Stimulated activated naive CD8-positive, alpha-beta T cell treated with anti-CD3 and anti-CD28 coated beads, Interleukin-15, Interleukin-2, amounts not matched to agents 100 U/mL and 50 U/mL, for 24 hours (primary cell): ENCODE measurements at places on chromosomes 2 and 18.

GRCh38 chr2:198659096-198659870, 798.5 kb downstream of the SATB2 start:
- no peak for DNase-seq

DNA sequence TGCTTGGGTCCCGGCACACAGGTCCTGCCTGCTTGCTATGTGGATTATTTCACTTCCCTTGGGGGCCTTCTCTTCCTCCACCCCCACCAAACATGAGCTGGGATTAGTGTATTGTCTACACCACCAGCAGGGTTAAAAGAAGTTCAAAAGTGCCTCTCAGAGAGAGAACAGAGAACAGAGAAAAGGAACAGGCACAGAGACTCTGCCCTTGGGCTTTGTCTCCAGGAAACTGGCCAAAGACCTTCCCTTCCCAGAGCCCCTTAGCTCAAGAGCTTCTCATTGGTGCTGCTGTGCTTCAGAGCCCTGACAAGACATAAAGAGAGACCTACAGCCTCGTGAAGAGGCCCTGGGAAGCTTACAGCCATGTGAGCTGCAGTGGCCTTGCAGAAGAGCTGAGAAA, 7.1 kb upstream of the FIGLA start:
- no peak for DNase-seq

DNA sequence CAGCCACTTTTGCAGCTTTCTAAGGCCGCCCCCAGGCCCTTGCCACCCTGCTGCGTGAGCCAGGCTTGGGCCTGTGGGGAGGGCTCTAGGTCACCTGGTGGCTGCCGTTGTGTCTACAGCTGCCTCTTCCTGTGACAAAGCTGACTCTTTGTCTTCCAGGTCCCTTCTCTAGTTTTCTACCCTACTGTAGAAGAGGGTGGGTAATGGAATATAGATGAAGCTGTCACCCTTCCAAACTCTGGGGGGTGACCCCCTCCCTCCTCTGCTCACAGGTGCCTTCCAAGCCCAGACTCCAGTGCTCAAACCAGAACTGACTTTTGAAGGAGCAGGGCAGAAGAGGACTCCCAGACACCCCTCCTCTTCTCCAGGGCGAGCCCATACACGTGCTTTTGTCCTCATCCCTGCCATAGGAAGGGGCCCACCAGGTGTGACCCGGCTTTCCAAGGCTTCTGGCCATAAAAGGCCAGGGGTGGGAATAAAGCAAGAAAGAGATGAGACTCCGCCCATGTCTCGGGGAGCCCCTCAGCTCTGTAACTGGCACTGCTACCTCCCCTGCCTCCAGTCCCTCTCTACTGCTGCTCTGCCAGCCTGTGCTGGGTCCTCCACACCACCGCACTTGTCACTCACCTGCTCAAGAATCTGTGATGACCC, 17.9 kb upstream of the SDC1 start:
- DNase-seq: no peak

- no peak for DNase-seq
Observed at GRCh38 chr2:36461039-36461681, 105.6 kb downstream of the CRIM1 start.

DNA sequence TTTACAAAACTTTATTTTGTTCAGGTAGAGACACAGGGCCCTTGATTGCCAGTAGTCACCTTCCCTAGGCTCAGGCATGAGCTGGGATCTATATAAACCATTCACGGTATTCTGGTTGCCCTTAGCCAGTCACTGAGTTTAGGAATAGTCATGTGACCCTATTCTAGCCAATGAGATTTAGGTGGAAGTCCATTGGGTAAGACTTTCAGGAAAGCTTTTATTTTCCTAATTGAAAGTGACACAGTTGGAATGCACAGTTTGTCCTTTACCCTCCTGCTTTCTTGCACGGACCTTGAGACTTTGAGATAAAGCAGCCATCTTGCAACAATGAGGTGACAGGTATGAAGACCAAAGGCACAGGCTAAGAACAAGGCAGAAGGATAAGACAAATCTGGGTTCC, 21.5 kb downstream of the SLC4A5 start:
- no peak for DNase-seq

GRCh38 chr2:31057691-31058090, 80.5 kb downstream of the GALNT14 start:
- no peak for DNase-seq
